ENCODE measurements at places on chromosomes 5 and 9.

DNA sequence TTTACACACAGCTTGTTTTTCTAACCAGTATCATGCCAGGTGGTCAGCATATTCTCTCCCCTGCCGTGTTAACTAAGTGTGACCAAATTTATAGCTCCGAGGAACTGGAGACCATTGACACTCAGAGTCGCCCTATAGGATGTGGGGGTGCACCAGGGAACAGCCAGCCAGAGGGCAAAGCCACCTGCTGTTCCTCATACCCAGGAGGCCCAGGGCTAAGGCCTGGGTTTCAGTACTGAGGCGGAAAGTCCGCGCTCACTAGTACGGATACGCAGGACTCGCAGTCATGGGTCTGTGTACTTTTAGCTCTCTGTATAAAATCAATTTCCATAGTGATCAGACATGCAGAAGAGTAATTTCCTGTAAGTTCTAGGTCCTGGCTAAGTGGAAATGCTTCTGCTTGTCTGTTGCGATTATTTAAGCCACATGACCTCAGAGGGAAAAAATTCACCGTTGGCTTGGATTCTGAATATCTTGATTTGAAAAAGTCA lies 247.0 kb downstream of the AOPEP start:
- no peak for DNase-seq

- DNase-seq: no peak
Observed at GRCh38 chr5:169302491-169303118, 1.7 kb upstream of the SLIT3 start.

GRCh38 chr9:116479056-116479544 lies 208.0 kb upstream of the TRIM32 start:
- no peak for DNase-seq

GRCh38 chr9:5846096-5846495 lies 13.2 kb upstream of the ERMP1 start:
- no peak for DNase-seq

GRCh38 chr9:12698986-12699385 lies 5.8 kb downstream of the TYRP1 start:
- DNase-seq: no peak

DNA sequence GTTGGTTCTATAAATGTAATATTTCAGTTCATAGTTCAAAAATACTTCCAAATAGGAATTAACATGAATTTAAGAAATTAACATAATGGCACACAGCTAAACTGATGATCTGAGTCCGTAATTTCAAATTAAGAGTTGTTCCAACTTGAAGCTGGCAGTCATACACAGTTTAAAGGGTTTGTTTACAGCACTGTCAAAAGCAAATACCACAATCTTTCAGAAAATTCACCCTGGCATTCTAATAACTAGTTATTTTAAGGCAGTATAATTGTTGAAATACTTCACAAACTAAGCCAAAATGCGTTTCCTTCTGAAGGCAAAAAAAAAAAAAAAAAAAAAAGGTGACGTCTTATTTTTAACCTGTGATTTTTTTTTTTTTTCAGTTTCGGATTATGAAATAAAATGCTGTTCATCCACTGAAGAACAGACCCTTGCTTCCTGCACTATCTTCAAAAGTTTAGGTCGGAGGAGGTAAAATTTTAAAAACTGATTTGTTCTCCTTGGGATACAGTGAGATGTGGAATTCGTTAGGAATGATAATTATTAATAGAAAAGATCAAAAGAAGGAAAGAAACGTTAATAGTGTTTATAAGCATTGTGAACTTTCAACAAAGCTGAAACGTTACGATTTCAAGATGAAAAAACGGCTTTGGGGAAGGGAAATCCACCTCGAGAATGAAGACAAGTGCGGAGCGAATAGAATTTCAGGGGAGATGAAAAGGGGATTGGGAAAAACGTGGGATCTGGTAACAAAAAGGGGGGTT lies 850 bp downstream of the IL6ST start:
- DNase-seq: peak; percentile 54

DNA sequence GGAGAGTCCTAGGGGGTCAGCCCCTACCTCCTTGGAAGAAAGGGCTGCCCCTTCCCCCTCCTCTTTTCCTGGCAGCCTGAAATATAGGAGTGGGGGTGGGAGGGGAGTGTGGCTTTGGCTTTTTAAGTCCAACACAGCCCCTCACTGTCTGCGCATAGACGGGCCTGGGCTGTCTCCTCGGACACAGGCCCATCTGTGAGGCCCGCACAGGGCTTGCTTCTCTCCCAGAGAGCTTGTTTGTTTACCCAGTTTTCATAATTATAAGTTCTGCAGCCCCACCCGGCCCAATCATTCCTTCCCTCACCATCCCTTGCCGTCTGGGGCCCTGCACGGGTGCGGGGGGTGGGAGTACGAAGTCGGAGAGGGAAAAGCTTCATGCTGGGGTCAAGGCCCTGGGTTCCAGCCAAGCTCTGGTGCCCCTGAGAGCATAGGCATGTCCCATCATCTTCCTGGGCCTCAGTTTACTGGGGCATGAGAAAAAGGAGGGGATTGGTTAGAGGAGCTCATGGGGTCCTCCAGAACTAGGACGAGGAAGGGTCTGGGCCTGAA lies 54.0 kb upstream of the STXBP1 start:
- no peak for DNase-seq

- no peak for DNase-seq
Observed at GRCh38 chr9:83538890-83539238, 663 bp upstream of the FRMD3 start.
